Spleen (tissue), 13 donors: ENCODE measurements at places on chromosomes 1 and 21. TPM values are rescaled to one million over a fixed set of nuclear protein-coding genes. Genes with fewer than 3 reads are reported as not detected.
A peak's percentile ranks its signal among the peaks of the same experiment; 100 is the strongest.

DNA sequence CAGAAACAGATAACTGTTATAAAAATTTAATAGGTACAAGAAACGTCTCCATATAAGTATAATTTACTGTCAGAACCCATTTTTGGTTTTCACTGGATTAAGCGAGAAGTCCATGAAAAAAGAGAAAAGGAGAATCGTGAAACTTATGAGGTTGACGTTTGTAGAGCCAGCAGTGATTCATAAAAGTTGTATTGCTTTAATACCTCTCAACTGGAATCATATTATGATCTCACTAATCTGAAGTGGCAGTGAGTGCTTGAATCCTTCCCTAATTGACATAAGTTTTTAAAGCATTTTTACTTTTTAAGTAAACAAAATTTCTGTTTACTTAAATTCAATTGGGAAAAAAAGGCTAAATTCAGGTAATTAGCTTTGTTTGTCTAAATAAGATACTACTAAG, 315.3 kb downstream of the TPR start:
- H3K36me3 ChIP-seq: no peaks in the 10 kb centered on the region
- H3K27ac ChIP-seq: no peak overlapping the region
- H3K27me3 ChIP-seq: no peaks in the 10 kb centered on the region
- no peaks in the 10 kb centered on the region for H3K4me1 ChIP-seq
- no peak overlapping the region for H3K4me3 ChIP-seq

- no peaks in the 10 kb centered on the region for H3K36me3 ChIP-seq
- H3K4me3 ChIP-seq: no peak overlapping the region
- H3K27ac ChIP-seq: no peak overlapping the region
- no peak for DNase-seq
- H3K27me3 ChIP-seq: no peaks in the 10 kb centered on the region
- H3K4me1 ChIP-seq: peaks cover 3% of the 10 kb centered on the region
These were observed 55.7 kb upstream of the EFHD2 start for GRCh38 chr1:15353839-15354579.

The AMY1A gene
- not detected for total RNA-seq

DNA sequence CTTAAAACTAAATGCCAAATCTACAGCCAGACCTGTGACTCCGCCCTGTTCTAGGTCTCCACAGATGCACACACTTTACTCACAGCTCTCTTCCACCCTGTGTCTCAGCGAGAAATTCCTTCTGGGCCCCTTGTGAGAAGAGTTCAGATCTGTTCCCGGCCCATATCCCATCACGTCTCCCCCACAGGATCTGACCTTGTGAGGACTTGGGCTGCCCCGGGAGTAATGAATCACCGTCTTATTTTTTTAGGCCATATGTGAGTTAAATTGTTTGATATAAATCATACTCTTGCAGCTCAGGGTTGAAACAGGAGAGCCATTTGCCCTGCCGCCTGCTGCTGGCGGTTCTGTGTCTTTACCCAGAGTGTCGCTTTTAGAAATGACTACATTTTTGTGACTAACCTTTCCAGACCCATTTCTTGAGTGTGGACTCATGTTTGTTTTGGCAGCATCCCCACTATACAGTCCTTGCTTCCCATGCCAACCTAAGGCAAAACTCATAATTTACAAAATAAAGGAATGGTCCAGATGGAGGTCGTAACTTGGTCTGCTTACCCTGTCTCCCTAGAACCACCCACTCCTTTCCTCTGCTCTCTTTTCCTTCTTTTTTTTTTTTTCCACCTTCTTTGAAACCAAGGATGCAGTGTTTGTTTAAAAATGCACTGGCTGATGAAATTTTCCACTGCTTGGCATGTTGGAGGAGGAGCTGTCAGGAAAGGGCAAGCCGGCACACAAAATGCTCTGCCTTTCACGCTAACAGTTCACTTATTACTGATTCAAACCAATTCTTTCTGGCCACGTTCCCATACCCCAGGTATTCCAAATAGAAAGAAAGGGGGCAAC, 98.0 kb upstream of the C1orf105 start:
- H3K36me3 ChIP-seq: no peaks in the 10 kb centered on the region
- H3K27me3 ChIP-seq: no peaks in the 10 kb centered on the region
- H3K4me3 ChIP-seq: no peak overlapping the region
- H3K4me1 ChIP-seq: no peaks in the 10 kb centered on the region
- DNase-seq: no peak
- no peak overlapping the region for H3K27ac ChIP-seq

DNA sequence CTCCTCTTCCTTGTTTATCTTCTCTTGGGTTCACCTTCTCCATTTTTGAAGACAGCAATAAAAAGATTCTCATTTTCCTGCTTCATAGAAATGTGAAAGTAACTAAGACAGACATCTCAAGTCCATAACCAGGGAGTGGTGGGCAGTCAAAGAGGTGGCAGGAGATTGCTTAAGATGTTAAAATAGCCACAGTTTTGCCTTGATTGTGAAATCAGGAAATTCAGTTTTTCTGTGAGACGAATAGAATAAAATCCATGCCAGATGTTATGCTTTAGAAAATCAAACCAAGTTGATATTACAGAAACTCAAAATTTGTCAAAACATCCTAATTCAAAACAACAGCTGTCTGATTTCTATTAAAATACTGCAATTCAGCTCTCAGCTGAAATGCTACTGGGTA, 57.2 kb downstream of the TNN start:
- H3K27me3 ChIP-seq: no peaks in the 10 kb centered on the region
- peak overlapping the region; percentile 57 for H3K27ac ChIP-seq
- no peaks in the 10 kb centered on the region for H3K36me3 ChIP-seq
- DNase-seq: no peak
- H3K4me1 ChIP-seq: peaks cover 30% of the 10 kb centered on the region
- no peak overlapping the region for H3K4me3 ChIP-seq

DNA sequence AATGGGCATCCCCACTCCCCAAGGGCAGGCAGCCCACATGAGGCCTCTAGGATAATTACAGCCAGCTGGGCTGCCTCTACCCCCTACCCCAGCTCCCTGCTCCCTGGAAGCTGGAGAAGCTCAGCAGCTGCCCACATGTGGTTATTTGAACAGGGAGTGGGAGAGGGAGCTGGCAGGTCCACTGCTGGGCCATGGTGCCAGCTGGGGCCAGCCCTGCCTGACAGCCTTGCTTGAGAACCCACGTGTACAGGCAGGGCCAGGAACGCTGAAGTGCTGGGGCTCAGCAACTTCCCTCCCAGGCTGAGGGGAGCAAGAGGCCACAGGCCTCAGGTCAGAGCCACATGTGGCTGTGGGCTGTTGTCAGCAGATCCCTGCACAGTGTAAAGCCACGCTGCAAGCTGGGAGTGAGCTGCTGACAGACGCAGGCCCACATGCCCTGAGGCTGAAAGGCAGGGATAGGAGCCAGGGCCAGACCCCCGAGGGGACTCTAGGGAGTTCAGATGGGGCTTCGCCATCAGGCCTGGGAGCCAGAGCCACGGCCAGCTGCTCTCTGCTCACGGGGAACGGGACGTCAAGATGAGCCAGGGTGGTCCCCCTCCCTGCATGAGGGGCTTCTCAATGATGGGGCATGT, 129.0 kb downstream of the SYF2 start:
- H3K4me3 ChIP-seq: no peak overlapping the region
- no peak for DNase-seq
- no peaks in the 10 kb centered on the region for H3K36me3 ChIP-seq
- H3K4me1 ChIP-seq: peaks cover 12% of the 10 kb centered on the region
- no peaks in the 10 kb centered on the region for H3K27me3 ChIP-seq

The AMY1C gene
- not detected for total RNA-seq

GRCh38 chr1:9615316-9616063, 26.8 kb downstream of the TMEM201 start:
- H3K36me3 ChIP-seq: peaks cover 22% of the 10 kb centered on the region
- H3K4me1 ChIP-seq: peaks cover 5% of the 10 kb centered on the region
- no peak overlapping the region for H3K4me3 ChIP-seq
- H3K27ac ChIP-seq: no peak overlapping the region
- H3K27me3 ChIP-seq: no peaks in the 10 kb centered on the region

DNA sequence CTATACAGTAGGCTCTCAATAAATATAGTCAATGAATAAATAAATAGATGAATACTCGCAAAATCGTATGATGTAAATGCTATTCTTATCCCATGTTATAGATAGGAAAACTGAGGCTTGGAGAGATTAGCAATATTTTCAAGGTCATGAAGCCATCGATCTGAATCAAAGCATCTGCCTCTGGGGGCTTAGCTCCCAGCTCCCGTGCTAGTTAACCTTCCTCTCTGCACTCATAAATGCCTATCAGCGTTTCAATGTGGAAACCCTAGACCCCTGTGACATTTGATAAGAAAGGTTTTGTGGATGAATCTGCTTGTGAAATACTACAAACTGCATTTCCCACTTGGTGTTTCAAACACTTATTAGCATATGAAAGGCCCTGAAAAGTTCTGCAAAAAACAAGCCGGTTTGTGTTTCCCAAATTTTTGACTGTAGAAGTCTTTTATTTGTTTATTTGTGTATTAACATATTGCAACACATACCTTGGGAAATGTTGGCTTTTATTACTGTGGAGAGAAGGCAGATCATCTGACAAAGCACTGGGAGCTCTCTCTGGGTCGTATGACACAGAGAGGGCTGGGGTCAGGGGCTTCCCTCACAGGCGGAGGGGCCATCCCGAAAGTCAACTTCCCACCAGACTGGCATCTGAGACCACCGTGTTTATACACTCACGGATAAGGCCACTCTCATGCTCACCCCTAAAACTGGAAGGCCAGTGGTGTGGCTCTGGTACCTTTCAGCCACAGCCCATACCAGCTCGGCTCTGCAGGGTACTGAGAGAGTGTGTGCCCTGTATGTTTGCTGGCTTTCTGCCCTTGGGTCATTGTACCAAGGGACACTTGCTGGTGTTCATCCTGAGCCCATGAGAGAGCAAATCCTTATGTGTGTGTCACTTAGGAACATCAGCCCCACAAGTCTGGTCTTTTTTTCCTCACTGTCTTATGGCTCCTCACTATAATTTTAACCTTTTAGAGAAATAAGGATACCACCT, 993 bp upstream of the PROK1 start:
- H3K4me1 ChIP-seq: no peaks in the 10 kb centered on the region
- H3K27ac ChIP-seq: no peak overlapping the region
- H3K4me3 ChIP-seq: no peak overlapping the region
- H3K36me3 ChIP-seq: no peaks in the 10 kb centered on the region
